ENCODE measurements at places on chromosomes 16 and 17. TPM values are rescaled to one million over a fixed set of nuclear protein-coding genes. Genes with fewer than 3 reads are reported as not detected.

Gene NPB
- 0.19 TPM for total RNA-seq

Gene ACBD4
- 17.9 TPM for total RNA-seq

Gene C1QTNF8
- total RNA-seq = not detected

Gene TP53TG3
- total RNA-seq = not detected

Gene PITPNM3
- total RNA-seq = 0.81 TPM
